ENCODE measurements at places on chromosomes 4 and X.

- no peak for DNase-seq
Observed at GRCh38 chrX:3362956-3363355, 16.5 kb upstream of the MXRA5 start.

DNA sequence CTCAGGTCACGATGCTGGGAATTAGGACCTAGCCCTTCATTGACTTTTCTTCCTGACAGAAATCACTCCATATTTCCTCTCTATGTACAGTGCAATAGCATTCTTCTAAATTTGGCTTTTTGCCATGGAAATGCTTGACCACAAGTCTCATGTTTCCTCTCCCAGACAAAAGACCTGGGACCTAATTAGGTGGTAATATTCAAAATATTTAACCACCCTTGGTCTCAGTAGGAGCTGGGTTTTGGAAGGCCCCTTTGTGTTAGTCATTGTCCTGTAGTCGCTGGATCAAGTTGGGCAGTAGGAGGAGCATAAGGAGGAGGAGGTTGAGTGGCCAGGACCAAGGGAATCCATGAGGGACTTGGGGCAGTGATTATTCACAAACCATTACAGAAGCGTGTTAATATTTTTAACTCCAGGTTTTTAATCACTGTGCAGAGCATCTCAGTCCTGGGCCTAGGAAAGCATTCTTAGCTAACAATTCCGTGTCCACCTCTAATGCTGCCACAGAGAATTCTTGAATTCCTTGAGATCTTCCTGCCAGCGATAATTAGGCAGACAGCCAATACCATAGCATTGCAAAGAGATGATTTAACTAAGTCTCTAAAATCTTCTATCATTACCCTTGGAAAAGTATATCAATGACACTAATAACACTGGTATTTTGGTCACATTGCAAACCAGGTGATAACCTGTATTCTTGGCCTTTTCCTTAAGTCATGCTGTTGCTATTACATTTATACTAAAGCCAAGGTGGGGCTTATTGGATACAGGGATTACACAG lies 25.0 kb upstream of the SHROOM4 start:
- DNase-seq = no peak

- no peak for DNase-seq
Observed at GRCh38 chr4:41887821-41888686, 47.2 kb upstream of the TMEM33 start.

- no peak for DNase-seq
Observed at GRCh38 chrX:50747471-50747900, 66.5 kb downstream of the SHROOM4 start.

- no peak for DNase-seq
Observed at GRCh38 chr4:8319061-8319460, 49.5 kb downstream of the HTRA3 start.

DNA sequence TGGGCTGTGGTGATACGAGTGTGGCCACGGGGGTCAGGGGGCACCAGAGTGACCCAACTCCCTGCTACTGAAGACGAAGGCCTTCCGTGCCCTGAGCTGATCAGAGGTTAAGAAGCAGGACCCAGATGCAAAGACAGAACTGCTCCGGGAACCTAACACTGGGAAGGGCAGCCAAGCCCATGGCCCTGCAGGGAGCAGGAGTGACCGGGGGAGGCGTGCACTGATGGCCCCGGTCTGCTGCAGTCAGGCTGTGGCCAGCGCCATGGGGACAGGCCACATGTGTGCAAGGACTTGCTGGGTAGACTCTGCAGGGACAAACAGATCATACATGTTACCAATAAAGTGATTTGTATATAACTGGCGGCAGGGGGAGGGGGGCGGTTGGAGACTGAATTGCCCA lies 74.6 kb downstream of the ACOX3 start:
- DNase-seq = no peak

GRCh38 chrX:134186362-134187121 lies 50.4 kb upstream of the CCDC160 start:
- no peak for DNase-seq

DNA sequence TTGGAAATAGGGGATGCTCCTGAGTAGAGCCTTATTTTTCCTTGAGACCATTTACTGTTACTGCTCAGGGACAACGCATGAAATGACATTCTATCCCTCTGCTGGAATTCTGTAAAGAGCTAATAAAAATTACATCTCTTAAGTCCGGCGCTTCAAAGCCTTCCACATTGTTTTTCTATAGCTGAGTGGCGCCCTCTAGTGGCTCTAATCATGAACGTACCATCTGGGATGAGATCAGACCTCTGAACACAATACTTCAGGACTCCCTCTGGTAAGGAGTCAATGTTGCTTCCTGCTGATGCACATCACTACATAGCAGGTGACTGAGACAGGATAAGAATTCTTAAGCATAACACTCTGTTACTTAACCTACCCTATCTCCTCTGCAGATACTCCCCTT lies 6.0 kb downstream of the HMGN5 start:
- DNase-seq = peak; percentile 21

GRCh38 chrX:65987811-65988210 lies 52.1 kb downstream of the VSIG4 start:
- no peak for DNase-seq

GRCh38 chr4:186201535-186202230 lies 10.3 kb downstream of the CYP4V2 start:
- DNase-seq = peak; percentile 17

- DNase-seq = no peak
Observed at GRCh38 chr4:77023920-77024319, 51.9 kb downstream of the CCNI start.

DNA sequence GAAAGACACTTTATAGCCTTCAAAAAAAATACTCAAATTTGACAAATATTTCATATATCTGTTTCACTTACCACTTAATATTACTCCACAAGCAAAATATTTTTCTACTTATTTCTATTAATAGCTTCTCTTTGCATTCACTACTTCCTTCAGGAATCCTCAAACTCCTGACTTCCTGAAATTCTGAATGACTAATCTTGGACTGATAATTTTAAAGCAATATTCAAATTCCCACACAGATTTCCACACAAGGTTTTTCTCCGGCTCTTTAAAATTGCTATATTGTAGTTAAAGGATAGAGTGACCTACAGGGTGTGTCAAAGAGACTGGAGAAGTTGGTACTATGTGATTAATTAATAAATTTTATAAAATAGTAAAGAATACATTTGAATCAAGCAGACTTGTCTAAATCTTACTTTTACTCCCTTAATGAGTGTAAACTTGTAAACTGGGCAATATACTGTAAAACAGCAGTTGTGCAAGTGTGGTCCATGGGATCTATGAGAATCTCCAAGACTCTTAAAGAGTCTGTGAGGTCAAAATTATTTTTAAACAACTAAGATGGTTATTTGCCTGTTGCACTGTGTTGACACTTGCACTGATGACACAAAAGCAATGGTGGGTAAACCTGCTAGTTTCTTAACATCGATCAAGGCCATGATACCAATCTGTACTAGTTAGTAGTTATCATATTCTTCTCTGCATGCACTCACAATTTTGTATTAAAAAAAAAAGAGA lies 44.5 kb downstream of the ANKRD17 start:
- DNase-seq = no peak

DNA sequence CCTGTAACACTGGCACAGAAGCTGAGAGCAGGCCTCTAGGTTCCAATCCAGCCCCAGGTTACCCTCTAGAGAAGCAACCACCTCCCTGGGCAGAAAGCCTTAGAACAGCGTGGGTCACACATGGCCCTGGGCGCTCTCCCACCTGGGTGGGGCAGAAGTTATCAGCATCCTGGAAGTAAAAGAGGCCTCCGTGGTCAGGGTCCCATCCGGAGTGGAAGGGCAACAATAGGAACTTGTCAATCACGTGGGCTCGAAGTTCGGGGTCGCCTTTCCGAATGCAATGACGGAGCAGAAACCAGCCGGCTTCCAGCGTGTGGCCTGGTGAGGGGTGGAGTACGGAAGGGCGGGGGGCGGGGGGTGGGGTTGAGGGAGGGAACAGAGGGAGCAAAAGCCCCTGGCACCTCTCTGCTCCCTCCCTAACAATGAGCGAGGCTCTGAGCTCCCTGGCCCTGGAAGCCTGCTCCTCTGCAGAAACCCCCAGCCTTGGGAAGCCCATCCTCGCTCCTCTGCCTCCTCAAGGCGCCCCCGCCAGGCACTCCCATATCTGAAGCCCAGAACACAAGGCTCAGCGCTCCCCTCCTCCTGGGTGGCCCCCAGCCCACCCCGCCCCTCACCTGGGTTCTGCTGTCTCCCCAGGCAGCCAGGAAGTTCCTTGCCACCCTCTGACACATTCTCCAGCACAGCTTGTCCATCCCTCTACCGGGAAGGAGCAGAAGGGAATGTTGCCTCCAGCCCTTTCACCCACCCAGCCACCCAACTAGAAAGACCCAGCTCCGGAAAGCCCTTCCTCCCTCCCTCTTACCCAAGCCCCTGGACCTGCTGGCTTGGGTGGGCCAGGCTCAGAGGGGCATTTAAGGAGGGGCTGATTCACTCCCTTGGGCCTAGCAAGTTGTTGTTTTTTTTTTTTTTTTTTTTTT lies 2.8 kb downstream of the RENBP start:
- DNase-seq = no peak

- DNase-seq = no peak
Observed at GRCh38 chr4:141524116-141524515, 112.3 kb upstream of the IL15 start.

- DNase-seq = no peak
Observed at GRCh38 chrX:21855937-21856415, at the start of gene YY2. Gene YY2, plus strand, starts transcription at chrX:21855987. Its CDS starts 498 bp downstream, at chrX:21856485.

- no peak for DNase-seq
Observed at GRCh38 chr4:47786958-47787370, 50.9 kb downstream of the CORIN start.

DNA sequence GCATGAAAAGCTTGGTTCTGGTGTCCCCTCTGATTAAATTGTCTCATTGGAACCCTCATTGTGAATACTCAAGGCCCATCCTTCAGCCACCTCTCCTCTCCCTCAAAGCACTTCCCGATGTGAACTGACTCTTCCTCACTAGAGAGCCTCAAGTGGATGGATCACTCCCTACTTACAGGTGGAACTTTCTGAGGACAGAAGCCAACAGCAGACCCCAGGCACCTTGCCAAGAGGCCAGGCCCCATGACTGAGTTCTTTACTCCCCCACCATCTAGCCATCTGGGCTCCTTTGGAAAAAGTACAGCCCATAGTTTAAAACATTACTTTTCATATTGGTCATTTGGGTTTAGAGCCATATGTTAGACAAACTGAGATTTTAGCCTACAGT lies 224.1 kb downstream of the SHROOM3 start:
- DNase-seq = no peak

- no peak for DNase-seq
Observed at GRCh38 chr4:130760246-130760645, 1664.3 kb downstream of the C4orf33 start.

- DNase-seq = no peak
Observed at GRCh38 chr4:169256101-169256612, 14.6 kb downstream of the SH3RF1 start.

GRCh38 chrX:15142084-15142715 lies 127.7 kb downstream of the ASB9 start:
- no peak for DNase-seq

DNA sequence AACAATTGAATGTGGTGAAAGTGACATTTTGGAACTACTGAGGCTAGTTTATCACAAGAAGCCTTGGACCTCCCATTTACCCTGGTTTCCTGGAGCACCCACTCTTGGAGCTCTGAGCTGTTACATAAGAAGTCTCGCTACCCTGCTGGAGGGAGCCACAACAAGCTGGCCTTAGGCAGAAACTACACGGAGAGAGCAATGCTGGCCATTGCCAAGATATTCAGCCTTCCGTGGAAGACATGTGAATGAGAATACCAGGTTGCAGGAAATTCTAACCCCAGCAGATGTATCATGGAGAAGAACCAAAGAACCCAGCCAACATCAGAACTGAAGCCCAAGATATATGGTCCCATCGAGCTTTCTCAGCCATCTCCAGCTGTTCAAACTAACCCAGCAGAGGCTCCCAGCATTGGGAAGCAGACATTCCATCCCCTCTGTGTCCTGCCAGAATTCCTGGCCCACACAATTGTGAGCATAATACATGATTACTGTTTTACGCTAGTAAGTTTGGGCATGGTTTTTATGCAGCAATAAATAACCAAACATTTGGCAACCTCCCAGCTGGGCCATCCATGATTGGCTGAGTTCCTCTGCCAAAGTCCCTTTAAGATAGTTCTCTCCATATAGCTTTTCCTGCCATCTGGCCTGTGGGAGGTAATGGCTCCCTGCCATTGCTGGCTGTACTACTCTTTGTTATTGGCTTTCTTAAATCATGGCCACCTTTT lies 17.9 kb upstream of the PDE5A start:
- no peak for DNase-seq

GRCh38 chr4:72006586-72006985 lies 25.2 kb upstream of the NPFFR2 start:
- no peak for DNase-seq

DNA sequence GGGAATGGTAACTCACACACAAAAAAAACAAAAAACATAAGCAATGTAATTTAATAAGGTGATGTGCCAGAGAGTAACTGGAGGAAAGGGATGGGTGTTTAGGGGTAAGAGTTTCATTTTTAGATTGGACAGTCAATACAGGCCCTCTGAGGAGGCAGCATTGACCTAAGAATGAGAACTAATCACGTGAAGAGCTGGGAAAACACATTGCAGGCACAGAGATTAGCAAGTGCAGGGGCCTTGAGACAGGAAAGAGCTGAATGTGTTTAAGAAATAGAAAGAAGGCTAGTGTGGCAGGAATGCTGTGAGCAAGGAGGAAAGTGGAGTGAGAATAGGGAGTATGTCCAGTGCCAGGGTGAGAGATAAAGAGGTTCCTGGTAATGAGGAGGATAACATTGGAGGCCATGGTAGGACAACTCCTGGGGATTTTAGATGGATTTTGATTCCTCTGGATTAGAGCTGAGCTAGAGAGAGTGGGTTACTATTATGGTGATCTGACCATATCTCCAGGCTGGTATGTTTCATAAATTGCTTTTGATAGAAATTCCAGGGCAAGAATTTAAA lies 17.6 kb downstream of the PDLIM5 start:
- DNase-seq = no peak

GRCh38 chr4:57110640-57111511 lies 691 bp upstream of the IGFBP7 start:
- peak; percentile 80 for DNase-seq

DNA sequence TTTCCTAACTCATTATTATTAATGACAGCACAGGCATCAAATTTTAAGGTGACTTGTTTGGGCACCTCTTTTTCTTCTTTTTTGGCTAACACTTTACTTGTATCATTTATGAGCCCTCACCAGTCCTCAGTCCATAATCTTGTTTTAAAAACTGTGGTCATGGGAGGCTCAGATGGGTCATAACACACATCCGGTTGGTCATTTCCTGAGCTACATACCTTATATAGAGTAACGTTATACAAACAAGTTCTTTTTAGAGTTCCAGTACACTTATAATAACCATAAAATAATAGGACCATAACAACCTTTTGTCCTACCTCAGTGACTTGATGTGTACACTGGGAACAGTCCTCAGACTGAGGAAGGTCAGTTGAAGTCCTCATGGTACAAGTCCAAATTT lies 21.1 kb upstream of the PLS3 start:
- DNase-seq = no peak

GRCh38 chr4:169823685-169824084 lies 65.9 kb upstream of the HPF1 start:
- no peak for DNase-seq

- DNase-seq = no peak
Observed at GRCh38 chr4:37816719-37817118, 9.8 kb upstream of the PGM2 start.
